ENCODE measurements at places on chromosomes 2 and 18. TPM values are rescaled to one million over a fixed set of nuclear protein-coding genes. Genes with fewer than 3 reads are reported as not detected.

GRCh38 chr2:129728035-129728972, 251.2 kb upstream of the RAB6C start:
- no peak for DNase-seq

Gene CNTNAP5
- not detected for total RNA-seq

GRCh38 chr18:10514601-10515000, 11.2 kb upstream of the NAPG start:
- DNase-seq: no peak

Gene OTOF
- not detected for total RNA-seq

Gene ABCG8
- not detected for total RNA-seq

Gene TMEM37
- total RNA-seq: 1.2 TPM

DNA sequence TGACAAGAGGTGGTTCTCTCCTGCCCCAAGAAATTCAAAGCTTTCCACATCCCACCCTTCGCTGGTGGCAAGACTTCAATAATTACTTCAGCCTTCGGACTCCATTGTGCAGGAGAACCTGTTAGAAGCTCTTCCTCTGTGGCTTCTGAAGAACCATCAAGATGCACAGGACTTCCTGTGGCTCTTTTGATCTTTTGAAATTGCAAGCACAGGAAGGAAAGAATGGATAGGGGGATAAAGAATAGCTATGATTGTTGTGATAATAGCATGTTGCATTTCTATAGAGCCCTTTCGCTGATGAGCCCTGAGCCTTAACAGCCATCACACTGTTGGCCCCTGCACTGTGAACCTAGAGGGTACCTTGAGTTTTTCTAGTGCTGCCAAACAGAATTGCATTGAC, 7.4 kb downstream of the EPAS1 start:
- DNase-seq: no peak

GRCh38 chr2:219184121-219184520, 6.0 kb downstream of the RETREG2 start:
- DNase-seq: no peak

DNA sequence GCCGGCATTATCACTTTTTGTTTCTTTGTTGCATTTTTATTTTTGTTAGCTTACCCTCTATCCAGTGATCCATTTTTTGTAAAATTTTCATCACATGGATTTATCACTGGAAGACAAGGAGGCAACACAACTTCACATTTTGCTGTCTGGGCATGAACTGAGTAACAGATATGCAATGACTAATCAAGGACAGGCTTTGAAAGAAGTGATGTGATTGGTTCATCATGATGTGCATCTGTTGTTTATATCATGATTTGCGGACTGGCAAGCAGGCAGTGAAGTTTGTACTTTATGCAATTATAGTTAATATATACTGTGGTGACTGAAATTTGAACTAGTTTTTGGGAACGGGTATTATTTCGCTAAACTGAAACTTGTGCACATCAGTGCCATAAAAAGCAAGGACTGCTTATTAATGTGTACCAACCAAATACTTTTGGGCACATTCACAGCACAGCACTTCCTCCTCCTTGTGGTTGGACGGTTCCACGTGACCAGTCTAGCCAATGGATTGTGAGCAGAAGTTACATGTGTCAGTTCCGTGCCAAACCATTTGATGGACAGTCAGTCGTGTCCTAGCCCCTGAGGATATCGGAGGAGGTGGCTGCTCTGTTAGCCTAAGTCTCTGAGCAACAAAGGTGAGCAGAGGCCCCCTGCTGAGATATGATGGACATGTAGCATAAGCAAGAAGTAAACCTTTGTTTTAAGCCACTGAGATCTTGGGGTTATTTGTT, 201.4 kb upstream of the SIX2 start:
- DNase-seq: no peak

GRCh38 chr2:187475499-187476248, 27.6 kb upstream of the CALCRL start:
- DNase-seq: no peak

DNA sequence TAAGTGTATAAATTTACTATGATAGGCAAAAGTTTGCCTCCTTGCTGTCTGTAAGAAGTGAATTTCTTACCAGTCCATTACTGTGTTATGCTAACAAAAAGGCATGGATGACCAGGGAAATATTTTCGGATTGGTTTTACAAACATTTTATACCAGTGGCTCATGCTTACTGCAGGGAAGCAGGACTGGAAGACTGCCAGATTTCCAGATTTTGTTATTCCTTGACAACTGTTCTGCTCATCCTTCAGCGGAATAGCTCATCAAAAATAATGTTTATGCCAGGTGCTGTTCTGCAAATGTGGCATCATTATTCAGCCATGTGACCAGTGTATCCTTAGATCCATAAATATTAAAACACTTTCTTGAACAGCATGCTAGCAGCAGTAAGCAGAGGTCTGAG, 40.4 kb upstream of the NETO1 start:
- DNase-seq: no peak

- DNase-seq: no peak
Observed at GRCh38 chr2:179749210-179749609, 112.2 kb downstream of the ZNF385B start.

DNA sequence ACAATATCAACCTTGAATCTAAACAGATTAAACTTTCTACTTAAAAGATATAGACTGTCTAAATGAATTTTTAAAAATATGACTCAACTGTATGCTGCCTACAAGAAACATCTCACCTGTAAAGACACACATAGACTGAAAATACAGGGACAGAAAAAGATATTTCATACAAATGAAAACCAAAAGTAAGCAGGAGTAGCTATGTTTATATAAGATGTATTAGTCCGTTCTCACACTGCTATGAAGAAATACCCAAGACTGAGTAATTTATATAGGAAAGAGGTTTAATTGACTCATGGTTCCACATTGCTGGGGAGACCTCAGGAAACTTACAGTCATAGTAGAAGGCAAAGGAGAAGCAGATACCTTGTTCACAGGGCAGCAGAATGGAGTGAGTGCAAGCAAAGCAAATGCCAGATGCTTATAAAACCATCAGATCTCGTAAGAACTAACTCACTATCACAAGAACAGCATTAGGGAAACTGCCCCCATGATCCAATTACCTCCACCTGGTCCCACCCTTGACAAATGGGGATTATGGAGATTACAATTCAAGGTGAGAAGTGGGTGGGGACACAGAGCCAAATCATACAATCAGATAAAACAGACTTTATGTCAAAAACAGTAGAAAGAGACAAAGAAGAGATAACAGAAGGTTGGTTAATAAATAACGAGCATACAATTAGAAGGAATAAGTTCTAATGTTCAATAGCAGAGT, 214.4 kb upstream of the SLC39A10 start:
- DNase-seq: no peak

Gene LCT
- not detected for total RNA-seq

Gene UGT1A7
- total RNA-seq: not detected

Gene ATG4B
- 72.5 TPM for total RNA-seq

Gene ZSCAN30
- 5.1 TPM for total RNA-seq

- no peak for DNase-seq
Observed at GRCh38 chr2:221555494-221555846, 16.6 kb downstream of the EPHA4 start.

Gene CYP26B1
- 0.36 TPM for total RNA-seq

- DNase-seq: no peak
Observed at GRCh38 chr2:133273031-133273430, 295.2 kb downstream of the NCKAP5 start.

DNA sequence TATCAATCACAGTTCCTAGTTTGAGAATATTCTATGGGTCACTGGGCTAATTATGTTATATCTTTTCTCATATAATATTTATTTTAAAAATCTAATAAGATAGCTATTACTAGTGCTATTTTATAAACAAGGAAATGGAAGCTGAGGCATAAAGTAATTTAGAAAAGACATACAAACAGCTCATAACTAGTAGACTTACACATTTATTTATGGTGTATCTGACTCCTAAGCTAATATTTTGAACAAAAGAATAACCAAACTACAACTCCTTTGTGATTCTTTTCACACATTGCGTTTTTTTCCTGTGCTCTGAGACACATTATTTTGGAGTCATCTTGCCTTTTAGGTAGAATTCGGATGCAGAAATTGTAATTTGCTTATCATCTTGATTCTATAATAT, 742.0 kb upstream of the LRRTM4 start:
- no peak for DNase-seq

Gene IL1F10
- total RNA-seq: not detected

- DNase-seq: peak; percentile 53
Observed at GRCh38 chr2:170770008-170770605, at the start of gene ERICH2. TSS of gene ERICH2 (plus strand) at chr2:170770378. CDS start at chr2:170770682, 304 bp downstream.

DNA sequence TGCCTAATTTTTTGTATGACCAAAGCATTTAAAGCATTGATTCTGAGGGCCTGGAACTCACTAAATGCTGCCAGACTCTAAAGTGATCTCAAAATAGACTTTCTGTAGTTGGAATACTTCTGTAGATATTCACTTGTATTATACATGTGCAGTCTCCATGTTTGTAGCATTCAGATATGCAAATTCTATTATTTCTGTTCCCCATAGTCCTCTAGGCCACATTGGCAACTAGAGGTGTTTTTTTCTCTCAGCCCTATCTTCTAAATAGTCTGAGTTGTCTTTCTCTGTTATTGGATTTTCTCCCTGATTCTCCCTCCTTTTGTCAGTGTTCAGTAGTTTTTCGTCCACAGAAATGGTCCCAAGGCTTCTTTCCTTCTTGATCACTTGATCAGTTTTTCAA, 38.5 kb downstream of the ANKRD12 start:
- DNase-seq: no peak

Gene RFX8
- not detected for total RNA-seq

DNA sequence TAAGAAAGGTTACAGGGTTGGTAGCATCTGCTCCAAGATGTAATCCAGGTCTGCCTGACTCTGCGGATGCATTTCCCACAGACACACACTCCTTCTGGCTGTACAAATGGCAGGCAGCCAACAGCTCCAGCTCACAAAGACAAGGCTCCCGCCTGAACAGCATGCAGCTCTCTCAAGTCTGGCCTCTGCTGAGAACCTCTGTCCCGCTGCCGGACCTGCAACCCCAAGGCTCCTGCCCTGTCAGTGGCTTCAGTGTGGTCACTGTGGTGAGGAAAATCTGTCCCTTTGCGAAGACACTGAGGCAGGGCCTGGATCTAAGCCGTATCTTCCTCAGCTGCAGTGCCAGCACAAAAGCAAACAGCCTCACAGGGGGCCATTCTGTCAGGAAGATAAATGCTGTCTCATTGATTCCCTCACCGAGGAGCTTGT, 469.3 kb upstream of the MEX3C start:
- no peak for DNase-seq

Gene XDH
- 2.2 TPM for total RNA-seq

GRCh38 chr2:212618636-212619035, 80.0 kb upstream of the ERBB4 start:
- no peak for DNase-seq

DNA sequence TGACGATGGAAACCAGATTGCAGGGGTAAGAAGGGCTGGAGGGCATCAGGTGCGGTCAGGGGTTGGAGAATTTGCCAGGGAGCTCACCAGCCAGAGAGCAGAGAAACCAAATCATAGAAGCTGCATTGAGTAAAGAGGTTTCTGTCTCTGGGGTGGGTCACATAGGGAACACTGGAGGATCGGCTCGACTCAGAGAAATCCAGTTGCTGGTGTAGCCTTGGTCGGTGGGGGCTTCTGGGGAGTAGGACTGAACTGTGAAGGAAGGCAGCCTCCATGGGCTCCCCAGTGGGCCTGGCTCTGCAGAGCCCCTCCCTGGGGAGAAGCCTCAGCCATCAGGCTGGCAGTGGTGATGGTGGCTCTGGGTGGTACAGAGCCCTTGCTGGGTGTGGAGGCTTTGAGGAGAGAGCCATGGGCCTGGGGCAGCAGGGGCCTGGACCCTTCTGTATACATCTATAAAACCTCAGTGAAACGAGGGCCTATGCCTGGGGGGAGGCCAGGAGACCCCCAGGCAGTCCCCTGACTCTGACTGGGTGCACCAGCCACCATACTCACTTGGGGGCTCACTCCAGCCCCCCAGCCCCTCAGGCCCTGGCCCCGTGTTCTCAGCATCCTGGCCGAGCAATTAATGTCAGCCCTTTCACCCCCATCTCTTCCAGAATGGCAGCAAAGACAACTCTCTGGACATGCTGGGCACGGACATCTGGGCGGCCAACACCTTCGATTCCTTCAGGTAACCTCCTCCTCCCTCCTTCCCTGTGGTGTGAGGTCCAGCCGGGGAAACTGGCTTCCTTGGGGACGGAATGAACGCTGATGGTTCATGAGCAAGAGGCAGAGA, 124.5 kb downstream of the CTIF start:
- no peak for DNase-seq

DNA sequence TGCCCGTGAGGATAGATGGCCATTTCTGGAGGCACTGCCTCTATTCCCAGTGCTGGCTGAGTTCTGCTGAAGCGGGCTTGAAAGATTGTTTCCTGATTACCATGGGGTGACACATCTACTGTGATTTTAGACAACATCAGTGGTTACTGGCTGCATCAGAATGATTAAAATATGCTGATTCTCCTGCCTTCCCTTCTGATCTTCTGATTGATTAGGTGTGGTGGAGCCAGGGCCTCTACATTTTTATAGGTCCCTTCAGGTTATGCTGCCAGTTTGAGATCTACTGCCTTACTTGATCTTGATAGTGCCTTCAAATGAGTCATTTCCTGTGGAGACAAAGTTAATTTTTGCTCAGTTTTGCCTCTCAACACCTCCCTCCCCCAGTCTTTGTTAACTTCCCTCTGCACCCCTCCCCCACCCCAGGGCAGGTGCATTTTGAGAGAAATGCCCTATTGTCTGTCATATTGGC, 31.6 kb upstream of the SNORC start:
- no peak for DNase-seq

DNA sequence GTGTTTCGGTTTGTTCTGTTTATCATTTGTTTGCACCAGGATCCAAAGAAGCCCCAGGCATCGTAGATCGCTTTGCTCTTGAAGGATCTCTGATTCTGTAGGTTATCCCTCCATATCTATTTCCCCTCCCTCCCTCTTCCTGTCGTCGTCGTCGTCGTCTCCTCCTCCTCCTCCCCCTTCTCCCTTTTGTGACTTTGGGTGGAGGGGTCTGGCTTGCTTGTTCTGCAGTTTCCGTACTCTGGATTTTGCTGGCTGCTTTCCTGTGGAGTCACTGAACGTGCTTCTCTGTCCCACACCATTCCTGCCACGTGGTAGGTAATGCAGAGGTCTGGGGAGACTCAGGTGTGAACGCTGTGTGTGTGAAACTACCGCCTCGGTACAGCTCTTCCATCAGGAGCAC, 225.0 kb downstream of the LDLRAD4 start:
- DNase-seq: no peak

Gene C2orf15
- 2.4 TPM for total RNA-seq

DNA sequence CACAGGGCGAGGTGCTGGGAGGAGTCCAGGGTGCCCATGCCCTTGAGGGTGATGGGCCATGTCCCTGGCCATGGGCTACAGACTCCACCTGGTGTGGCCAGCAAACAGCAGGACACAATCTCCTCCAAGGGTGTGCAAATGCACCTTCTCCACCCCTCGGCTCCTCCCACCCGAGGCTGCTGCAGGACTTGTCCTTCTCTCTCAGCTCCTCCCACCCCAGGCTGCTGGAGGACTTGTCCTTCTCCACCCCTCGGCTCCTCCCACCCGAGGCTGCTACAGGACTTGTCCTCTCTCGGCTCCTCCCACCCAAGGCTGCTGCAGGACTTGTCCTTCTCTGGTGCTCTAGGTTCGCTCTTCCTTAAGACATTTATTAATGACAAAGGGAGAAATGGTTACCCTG, 57.3 kb upstream of the SNTG2 start:
- no peak for DNase-seq

GRCh38 chr2:207051385-207051965, 112.2 kb downstream of the CPO start:
- DNase-seq: no peak

Gene NOL4
- 0.07 TPM for total RNA-seq

Gene CDH7
- total RNA-seq: not detected

All from epithelial cell of proximal tubule (primary cell).